ENCODE measurements at places on chromosomes 2 and 18. TPM values are rescaled to one million over a fixed set of nuclear protein-coding genes. Genes with fewer than 3 reads are reported as not detected.

CHST9 gene
- not detected for total RNA-seq

GRCh38 chr2:10810202-10811161, 2.1 kb downstream of the PDIA6 start:
- no peak for DNase-seq

DNA sequence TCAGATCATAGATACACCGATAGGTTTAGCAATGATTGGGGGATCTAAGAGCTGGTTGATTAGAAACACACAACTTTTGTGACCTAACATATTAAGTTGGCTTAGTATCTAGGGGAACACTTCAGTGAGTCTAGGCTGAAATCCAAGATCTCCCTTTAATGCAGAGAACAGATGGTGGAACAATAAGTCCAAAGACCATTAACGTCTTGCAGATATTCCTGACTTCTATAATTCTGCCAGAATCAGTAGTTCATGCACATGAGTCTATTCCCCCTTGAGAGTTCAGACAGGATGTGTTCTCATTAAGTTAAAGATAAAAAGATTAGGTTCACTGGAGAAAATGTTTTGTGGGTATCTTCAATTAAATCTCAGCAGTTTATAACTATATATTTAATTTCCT, 506.5 kb downstream of the TSN start:
- no peak for DNase-seq

DNA sequence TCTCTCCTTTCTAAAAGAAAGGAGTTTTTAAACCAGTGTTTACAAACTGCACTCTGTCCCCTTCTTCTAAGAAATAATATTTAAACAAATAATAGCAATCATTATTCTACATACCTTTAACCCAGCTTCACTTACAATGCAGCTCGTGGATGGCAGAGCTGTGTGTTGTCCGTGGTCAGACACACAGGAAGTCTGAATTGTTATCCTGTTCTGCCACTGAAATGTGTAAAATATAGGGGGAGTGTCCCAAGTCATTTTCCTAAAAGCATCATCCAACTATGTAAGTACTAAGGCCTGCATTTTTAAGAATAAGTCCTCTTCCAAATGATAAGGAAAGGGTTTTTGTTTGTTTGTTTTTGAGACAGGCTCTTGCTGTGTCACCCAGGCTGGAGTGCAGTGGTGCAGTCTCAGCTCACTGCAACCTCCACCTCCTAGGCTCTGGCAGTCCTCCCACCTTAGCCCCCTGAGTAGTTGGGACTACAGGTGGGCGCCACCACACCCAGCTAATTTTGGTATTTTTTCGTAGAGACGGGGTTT, 2.7 kb upstream of the PPP4R1 start:
- no peak for DNase-seq

DNA sequence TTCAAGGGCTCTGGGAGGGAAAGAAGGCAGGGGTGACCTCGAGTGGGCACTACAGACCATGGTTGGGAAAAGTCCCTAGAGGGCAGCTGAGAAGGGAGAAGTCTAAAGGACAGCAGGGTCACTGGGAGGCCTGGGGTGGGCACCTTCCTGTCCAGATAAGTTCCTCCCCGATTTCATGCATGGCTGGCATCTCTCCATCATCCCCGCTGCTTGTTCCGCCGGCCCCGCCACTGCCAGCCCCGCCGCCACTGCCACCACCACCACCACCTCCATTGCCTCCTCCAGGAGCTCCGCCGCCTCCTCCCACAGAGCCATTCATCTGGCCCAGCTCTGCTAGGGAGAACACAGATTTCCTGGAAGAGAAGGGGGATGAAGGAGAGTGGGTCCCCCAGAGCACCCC, 53.6 kb downstream of the MTHFD2 start:
- no peak for DNase-seq

DNA sequence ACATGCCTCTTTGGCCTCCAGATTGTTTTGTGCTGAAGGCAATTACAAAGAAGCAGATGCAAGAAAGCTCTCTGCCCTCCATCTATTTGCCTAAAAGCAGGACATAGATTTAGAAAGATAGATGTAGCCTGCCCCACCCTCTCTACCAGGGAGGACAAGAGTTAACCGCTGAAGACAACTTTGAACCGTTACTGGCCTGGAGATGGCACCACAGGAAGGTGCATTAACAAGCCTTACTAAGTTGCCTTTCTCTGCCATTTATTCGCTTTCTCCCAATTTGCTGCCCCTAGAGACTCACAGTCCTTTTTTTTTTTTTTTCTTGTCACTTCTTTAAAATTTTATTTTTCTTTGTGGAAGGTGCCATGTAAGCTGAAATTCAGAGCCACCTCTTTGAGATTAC, 28.8 kb upstream of the RMDN2 start:
- DNase-seq, result no peak

DNA sequence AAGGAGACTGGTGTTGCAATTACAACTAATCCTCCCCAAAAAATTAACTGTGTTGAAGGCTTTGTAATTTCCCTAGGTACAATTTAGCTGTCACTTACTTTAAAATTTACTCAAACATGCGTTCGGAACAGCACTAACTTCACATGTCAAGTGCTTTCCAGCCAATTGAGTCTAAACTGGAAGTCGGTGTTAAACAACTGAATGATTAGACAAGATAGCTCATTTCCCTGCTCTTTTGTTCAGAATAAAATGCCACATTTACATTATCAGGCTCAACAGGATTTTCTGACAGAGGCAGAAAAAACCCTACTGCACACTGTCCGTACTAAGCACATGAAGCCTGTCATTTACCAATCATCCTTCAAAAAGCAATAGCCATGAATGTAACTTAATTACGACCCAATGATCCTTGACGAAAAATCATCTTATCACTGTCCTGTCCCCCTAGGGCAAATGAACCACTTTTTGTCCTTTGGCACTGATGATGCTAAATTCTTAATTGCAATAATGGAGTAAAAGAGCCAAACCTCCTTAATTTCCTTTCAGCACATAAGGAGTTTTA, 56.0 kb downstream of the LRPPRC start:
- no peak for DNase-seq

- no peak for DNase-seq
Measured at GRCh38 chr18:3748086-3748485, 298.1 kb downstream of the TGIF1 start.

GRCh38 chr2:189350540-189351209, 90.6 kb upstream of the WDR75 start:
- no peak for DNase-seq

Data from HCT116 (cell line).